ENCODE measurements at places on chromosomes 4 and X.

DNA sequence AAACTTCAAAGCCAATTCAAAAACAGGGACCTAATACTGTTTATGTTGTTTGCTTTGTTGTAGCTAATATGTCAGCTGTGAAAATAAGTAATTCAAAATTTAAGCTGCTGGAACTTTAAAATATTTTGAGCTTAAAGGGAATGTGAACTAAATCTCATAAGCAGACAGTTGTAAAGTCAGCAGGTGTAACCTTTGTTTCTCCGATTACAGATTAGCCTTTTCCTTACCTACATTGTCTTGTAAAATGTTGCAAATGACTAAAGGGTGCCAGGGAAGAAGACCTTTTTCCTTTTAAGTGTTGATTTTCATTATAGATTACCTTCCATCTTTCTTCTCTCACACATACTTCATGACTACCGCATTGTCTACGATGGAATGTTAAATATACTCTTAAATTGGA, 405.1 kb downstream of the KCNIP4 start:
- DNase-seq = no peak

DNA sequence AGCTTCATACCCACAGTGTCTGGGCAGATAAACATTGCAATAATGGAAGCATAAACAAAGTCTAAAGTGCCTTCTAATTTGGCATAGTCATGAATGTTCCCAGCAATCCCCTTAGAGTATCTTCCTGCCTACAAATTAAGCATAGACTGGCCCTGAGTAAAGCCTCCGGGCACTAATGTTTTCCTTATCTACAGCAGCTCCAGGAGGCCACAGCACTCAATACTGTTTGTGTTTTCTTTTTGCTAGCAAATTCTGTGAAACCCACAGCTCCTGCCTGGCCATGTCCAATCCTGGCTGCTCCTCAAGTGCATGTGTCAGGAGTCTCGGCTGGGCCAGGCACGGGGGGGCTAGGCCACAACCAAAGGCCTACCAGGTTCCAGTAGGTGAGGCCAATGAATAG, 102.7 kb upstream of the TBC1D9 start:
- no peak for DNase-seq

DNA sequence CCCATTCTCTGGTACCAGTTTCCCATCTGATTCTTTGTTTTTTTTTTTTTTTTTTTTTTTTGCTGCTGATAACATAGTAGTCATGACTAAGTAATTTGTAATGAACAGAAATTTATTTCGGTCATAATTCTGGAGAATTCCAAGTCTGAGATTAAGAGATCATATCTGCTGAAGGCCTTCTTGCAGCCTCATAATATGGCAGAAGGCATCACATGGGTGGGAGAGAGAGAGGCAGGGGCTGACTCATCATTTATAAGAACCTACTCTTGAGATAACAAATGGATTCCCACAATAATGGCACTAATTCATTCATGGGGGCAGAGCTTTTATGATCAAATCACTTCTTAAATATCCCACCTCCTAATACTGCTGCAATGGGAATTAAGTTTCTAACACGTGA, 1034.3 kb downstream of the STIM2 start:
- DNase-seq = no peak

- no peak for DNase-seq
Measured at GRCh38 chr4:159434114-159434870, 331.4 kb downstream of the RAPGEF2 start.

DNA sequence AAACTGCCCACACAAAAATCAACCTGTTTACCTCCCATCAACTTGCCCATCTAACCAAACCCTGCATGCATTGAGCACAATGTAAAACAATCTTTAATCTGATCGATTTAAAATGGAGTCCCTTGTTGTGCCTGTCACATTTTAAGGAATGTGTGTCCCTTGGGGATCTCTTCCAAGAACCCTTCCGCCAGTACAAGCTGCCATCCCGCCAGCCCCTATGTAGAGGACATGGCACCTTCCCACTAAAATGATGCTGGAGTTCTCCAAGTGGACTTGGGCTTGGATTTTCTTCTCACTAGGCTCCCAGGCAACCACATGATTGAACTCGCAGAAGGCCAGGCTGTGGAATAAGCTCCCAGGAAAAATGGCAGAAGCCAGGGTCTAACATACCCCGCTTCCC, 45.8 kb upstream of the ENPP6 start:
- no peak for DNase-seq

DNA sequence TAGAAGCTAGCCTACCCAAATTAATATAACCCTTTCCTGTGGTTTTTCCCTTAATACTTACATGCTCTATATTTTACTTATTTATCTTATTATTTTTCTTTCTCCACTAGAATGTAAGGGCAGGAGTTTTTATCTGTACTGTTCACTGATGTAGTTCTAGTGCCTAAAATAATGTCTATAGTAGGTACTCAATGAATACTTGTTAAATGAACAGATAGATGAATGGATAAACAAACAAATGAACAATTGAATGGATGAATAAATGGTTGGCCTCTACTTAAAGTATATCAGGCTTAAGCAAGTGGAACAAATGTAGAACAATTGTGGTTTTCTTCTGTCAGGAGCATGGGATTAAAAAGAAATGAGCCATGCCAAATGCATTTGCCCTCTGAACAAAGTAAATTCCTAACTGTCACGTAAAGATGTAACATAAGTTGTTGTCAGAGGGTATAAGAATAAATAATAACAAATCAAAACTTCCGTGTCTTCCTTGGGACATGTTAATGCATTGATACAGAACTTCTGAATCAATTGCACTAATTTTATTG, 54.1 kb downstream of the SYTL5 start:
- DNase-seq = no peak

DNA sequence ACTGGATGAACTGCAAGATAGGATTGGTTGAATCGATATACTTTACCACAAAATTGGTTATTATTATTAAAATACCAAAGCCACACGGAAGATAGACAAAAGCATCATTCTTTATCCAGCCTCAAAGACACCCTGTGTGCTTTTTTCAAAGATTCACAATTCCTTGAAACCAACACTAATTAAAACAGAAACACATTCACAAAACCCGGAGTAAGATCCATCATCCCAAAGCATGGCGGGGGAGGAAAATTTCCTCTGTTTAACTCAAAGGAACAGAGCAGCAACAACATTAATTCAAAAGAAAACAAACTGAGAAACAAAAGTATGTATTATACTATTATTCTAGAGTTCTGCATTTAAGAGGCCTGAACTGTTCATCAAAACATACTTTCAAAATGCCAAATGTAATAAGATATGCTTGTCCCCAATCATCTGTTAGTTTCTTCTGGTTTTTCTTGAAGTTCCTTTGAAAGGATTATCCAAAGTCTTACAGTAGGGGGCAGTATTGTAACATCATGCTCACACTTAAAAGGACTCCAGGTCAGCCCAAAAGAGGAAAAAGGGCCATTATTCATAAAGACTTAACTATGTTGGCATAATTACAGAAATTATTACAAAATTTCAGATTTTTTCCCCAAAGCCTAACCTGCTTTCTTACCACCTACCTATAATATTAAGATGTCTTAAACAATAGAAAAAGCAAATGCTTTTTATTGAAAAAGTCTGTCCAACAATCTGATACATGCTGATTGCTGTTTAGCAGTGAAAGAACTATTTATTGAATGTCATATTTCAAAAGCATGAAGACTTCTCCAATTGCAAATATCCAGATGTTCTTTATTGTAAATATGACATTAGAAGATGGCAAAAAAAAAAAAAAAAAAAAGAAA, 168.7 kb downstream of the SCFD2 start:
- DNase-seq = no peak

DNA sequence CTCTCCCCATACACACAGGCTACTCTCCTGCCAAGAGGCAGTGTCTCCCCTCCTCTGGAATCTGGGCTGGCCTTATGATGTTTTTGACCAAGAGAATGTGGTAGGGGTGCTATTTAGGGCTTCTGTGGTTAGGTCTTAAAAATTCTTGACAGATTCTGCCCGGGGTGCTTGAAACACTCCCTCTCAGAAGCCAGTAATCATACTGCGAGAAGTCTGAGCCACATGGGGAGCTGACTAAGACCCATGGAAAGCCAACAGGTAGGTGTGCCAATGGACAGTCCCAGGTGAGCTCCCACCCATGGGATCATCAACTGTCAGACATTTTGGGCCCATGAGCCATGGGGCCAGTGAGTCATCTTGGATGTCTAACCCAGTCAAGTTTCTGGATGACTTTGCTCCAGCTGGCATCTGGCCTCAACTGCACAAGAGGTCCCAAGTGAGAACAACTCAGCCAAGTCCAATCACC, 315.7 kb downstream of the FBXW7 start:
- no peak for DNase-seq

DNA sequence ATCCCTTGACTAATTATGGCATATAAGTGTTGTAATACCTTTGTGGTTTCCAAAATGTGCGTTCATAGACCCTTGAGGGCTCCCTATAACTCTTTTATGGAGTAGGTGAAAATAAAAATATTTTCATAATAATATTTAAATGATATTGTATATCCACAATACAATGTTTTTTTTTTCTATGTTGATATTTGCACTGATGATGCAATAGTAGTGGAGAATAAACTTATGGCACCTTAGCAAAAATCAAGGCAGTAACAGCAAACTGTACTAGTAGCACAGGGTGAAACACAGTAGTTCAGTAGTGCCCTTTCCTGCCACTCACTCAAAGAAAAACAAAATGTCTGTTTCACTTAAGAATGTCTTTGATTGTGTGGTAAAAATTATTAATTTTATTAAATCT, 465.3 kb downstream of the C4orf33 start:
- no peak for DNase-seq

- DNase-seq = no peak
Measured at GRCh38 chr4:89245459-89245858, 62.1 kb downstream of the GPRIN3 start.

- no peak for DNase-seq
Measured at GRCh38 chr4:17517664-17518063, 2.7 kb downstream of the CLRN2 start.

GRCh38 chr4:82217986-82218715, 155.6 kb downstream of the HNRNPD start:
- no peak for DNase-seq

DNA sequence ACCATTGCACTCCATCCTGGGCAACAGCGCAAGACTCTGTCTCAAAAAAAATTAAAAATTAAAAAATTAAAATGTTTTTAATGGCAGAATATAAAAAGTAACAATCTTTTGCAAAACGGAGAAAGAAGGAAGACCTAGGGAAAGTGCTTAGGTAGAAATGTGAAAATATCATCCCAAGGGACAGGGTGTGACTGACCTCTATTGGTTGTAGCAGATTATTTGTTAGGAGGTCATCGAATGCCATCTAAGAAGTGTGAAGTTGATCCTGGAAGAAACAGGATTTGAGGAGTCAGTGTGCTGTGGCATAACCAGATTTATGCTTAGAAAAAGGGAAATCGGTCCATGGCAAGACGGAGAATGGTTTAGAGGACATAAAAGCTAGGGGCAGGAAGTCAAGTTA, 18.1 kb upstream of the C4orf36 start:
- no peak for DNase-seq
